ENCODE measurements at places on chromosomes 3 and 15. TPM values are rescaled to one million over a fixed set of nuclear protein-coding genes. Genes with fewer than 3 reads are reported as not detected.

TMF1 gene
- total RNA-seq, result 24.9 TPM

- H3K36me3 ChIP-seq, result no peaks in the 10 kb centered on the region
- no peak overlapping the region for H3K4me3 ChIP-seq
- no peaks in the 10 kb centered on the region for H3K4me1 ChIP-seq
- H3K27ac ChIP-seq, result no peak overlapping the region
Measured at GRCh38 chr3:146712806-146713205, 107.7 kb upstream of the PLSCR5 start.

DNA sequence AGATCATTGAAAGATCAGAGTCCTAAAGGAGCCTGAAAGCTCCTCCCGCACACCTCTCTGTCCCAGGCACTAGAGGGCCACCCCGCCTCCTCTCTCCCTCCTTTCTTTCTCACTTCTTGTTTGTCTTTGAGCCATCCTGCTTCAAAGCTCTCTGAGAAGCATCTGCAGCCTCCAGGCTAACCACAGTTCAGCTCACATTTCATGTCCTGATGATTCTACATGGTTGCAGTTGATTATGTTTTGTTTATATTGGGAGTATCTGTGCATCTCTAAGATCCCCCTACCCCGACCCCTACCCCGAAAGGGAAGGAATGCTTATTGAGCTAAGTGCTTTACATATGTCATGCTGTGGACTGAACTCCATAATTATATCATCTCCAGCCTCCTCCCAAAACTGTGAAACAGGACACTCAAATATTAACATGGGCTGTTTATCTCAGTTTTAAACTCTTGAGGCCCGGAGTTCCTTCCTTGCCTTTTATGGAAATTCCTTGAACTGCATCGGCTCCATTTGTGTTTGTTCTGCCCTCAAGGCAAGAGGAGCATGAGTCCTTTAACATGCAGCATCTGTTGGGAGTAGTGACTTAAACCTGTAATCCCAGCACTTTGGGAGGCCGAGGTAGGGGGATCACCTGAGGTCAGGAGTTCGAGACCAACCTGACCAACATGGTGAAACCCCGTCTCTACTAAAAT is 30.9 kb downstream of the MGLL start:
- peak; percentile 28 for DNase-seq
- no peaks in the 10 kb centered on the region for H3K27me3 ChIP-seq
- no peaks in the 10 kb centered on the region for H3K36me3 ChIP-seq

DNA sequence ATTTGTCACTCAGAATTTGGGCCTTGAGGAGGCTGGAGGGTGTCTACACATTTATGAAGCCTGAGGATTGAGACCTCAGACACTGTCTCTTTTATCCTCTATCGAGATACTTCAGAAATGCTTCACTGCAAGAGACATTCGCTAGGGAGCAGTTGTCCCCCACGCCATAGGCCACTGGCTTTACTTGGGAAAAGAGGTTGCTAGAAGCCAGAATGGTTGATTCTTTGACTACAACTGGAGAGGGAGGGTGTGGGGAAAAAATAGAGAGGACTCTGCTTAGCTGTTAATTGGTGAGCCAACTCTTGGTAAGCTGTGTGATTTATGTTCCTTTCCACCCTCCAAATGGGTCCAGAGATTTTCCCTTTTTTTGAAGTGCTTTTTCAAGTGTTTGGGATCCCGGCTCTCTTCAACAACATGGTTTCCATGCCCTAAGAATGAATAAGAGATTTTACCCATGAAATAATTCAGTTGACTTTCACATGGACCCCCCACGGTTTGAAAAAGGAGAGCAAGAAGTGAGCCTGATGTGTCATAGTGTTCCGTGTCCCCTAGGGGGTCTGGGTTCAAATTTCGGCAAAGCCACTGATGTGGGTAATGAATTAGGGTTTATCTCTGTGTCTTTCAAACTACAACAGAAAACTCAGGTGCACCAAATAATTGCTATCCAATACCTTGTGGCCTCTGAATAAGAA is 2.7 kb downstream of the BOC start:
- H3K4me3 ChIP-seq, result peak overlapping the region; percentile 89
- H3K27ac ChIP-seq, result peak overlapping the region; percentile 89
- no peak for DNase-seq
- H3K4me1 ChIP-seq, result no peaks in the 10 kb centered on the region
- H3K36me3 ChIP-seq, result no peaks in the 10 kb centered on the region

DNA sequence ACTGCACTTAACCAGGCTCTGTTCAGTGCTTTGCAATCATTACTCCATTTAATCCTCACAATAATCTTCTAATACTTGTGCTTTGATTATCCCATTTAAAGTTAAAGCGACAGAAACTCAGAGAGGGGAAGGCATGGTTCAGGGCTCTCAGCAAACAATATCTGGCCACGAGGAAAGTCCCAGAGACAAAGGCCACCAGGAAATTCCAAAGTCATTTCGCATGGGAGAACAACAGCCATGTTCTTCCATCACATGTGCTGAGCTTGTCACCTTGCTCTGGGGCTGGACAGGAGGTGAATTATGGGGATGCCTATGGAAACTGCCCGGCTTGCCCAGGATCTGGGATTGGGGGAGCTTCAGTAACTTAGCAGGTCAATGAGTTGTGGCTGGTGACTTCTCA is 66.2 kb upstream of the HRH1 start:
- no peaks in the 10 kb centered on the region for H3K4me1 ChIP-seq
- no peak overlapping the region for H3K4me3 ChIP-seq
- H3K36me3 ChIP-seq, result no peaks in the 10 kb centered on the region
- no peak overlapping the region for H3K27ac ChIP-seq
